Immature natural killer cell (primary cell): ENCODE measurements at places on chromosomes 3 and 15.

DNA sequence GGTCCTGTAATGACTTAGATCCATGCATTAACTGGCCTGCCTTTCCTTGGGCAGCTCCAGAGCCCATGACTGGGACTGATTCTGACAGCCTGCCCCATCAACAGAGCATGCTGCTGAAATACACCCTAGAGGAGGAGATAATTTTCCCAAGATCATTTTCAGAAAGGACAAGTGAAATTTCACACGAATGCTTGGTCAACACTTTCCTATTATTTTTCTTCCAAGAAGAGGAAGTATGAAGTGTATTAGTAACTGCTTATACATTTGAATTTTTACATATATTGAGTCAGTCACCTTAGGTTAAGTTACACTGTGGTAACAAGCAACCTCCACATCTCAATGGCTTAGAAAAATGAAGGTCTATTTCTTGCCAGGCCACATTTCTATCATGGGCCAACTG is 9.7 kb upstream of the NMNAT3 start:
- no peaks in the 10 kb centered on the region for H3K36me3 ChIP-seq
- no peak overlapping the region for H3K4me3 ChIP-seq
- peaks cover 7% of the 10 kb centered on the region for H3K27me3 ChIP-seq
- no peaks in the 10 kb centered on the region for H3K4me1 ChIP-seq

- no peak for DNase-seq
- H3K27ac ChIP-seq = no peak overlapping the region
- no peak overlapping the region for H3K4me3 ChIP-seq
- no peaks in the 10 kb centered on the region for H3K4me1 ChIP-seq
- no peaks in the 10 kb centered on the region for H3K36me3 ChIP-seq
Observed at GRCh38 chr15:76169018-76169417, 109.2 kb downstream of the TMEM266 start.

DNA sequence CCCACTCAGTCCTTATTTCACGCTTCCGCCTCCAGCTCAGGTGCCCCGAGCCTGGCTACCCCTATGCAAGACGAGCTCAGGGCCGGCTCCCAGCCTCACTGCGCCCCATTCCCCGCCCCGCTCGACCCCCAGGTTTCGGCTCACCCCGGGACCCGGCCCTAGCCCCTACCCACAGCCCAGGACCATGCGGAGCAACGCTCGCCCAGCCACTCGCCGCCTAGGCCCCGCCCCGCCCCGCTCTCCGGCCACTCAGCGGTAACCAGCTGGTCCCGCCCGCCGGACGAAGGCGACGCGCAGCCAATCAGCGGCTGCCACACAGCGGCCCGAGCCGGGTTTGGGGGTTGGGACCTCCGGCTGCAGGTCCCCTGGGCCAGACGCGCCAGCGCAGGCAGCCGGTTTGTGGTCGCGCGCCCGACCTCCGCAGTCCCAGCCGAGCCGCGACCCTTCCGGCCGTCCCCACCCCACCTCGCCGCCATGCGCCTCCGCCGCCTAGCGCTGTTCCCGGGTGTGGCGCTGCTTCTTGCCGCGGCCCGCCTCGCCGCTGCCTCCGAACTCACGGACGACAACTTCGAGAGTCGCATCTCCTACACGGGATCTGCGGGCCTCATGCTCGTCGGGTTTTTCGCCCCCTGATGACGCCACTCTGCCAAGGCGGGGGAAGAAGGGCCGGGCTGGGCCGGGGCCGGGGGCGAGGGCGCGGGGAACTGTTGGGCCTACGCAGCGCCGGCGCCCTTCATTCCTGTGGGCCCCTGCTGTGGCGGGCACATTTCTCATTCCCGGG is at the start of gene CATSPER2:
CATSPER2 (minus strand) TSS at position 196 of the 781 bp plus-strand sequence. CDS start 783 bp downstream, outside the sequence.
- peaks cover 17% of the 10 kb centered on the region for H3K36me3 ChIP-seq
- H3K4me1 ChIP-seq = no peaks in the 10 kb centered on the region
- no peak within 1 kb of the TSS for H3K27ac ChIP-seq

DNA sequence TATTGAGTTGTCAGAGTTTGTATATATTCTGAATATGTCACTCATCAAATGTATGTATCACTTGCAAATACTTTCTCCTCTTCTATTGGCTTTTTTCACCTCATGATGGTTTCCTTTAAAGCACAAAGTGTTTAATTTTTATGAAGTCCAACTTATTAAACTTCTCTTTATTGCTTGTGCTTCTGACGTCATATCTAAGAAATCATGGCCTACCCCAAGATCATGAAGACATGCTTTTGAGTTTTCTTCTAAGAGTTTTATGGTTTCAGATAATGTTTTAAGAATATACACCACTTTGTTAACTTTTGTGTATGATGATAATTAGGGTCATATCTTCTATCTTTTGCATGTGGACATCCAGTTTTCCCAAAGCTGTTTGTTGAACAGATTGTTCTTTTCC is 417.2 kb upstream of the ATP10A start:
- H3K36me3 ChIP-seq = no peaks in the 10 kb centered on the region
- no peak for DNase-seq
- H3K27ac ChIP-seq = no peak overlapping the region

- DNase-seq = no peak
- no peak overlapping the region for H3K27ac ChIP-seq
- H3K4me3 ChIP-seq = no peak overlapping the region
- no peaks in the 10 kb centered on the region for H3K27me3 ChIP-seq
Observed at GRCh38 chr3:173138026-173138425, 3.0 kb downstream of the SPATA16 start.

DNA sequence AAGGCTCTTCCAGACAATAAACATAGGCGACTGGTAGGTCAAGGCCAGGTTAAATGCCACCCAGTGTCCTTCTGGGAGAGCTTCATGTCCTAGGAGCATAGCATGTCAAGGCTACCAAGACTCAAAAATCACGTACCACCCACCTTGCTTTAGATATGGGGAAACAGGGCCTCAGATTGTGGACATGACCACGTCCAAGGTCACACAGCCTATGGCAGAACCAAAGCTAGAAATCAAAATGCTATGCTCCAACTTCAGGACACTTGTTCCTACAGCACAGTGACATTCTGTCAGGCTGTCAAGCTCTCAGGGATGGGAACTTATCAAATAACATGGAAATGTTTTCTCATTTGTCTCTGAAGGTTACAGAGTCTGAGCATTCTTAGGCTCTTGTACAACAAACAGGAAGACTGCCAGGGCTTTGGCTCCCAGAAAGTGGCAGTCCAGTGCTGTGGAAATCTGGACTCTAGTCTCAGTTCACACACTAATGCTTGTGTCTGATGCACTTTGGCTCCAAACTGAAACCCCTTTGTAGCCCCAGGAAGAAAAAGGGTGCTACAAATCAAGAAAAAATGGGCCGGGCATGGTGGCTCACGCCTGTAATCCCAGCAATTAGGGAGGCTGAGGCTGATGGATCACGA is 170.4 kb upstream of the LPP start:
- H3K36me3 ChIP-seq = no peaks in the 10 kb centered on the region
- no peak overlapping the region for H3K4me3 ChIP-seq
- H3K27me3 ChIP-seq = peaks cover 3% of the 10 kb centered on the region

DNA sequence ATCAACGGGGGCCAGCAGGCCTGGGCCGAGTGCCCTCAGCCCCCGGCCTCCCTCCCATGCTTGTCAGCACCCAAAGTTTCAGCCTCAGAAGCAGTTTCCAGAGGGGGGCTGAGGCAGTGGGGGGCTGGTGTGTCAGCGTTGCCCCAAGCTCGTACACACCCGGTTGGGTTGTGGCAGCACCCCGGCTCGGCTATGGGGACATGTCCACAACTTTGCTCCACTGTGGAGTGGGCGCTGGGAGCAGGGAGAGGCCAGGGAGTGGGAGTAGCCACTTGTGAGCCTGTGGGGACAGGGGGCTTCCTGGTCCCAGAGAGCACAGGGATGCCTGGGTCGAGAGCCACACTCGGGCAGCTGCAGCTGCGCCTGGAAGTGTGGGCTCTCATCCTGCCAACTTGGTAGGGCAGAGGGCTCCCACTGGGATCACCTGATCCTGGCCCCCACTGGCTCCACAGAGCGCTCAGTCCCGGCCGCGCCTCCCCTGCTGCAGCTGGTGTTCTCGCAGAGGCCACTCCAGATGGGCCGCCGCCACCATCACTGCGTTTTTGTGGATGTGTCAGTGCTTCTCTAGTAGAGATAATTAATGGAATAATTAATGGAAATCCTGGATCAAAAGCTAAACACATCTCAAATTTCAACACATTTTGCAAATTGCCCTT is 75.1 kb downstream of the NR1D2 start:
- no peak for DNase-seq
- H3K27me3 ChIP-seq = peaks cover 8% of the 10 kb centered on the region
- H3K4me1 ChIP-seq = no peaks in the 10 kb centered on the region
- H3K36me3 ChIP-seq = no peaks in the 10 kb centered on the region
- H3K27ac ChIP-seq = no peak overlapping the region

DNA sequence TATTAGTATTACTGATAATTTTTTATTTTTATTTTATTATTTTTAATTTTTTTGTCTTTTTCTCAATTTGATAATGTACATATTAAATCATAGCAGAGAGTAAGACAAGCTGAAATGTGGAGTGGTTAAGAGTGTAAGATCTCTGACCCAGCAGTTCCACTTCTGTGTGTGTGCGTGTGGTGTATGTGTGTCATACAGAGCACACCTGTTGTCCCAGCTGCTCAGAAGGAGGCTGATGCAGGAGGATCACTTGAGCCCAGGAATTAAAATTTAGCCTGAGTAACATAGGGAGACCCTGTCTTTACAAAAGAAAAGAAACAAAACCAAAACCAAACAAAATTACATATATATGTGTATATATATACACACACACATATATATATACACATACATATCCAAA is 1.4 kb upstream of the CIDEC start:
- H3K4me3 ChIP-seq = no peak overlapping the region
- DNase-seq = no peak
- peaks cover 5% of the 10 kb centered on the region for H3K27me3 ChIP-seq
- no peaks in the 10 kb centered on the region for H3K36me3 ChIP-seq
- H3K4me1 ChIP-seq = no peaks in the 10 kb centered on the region

DNA sequence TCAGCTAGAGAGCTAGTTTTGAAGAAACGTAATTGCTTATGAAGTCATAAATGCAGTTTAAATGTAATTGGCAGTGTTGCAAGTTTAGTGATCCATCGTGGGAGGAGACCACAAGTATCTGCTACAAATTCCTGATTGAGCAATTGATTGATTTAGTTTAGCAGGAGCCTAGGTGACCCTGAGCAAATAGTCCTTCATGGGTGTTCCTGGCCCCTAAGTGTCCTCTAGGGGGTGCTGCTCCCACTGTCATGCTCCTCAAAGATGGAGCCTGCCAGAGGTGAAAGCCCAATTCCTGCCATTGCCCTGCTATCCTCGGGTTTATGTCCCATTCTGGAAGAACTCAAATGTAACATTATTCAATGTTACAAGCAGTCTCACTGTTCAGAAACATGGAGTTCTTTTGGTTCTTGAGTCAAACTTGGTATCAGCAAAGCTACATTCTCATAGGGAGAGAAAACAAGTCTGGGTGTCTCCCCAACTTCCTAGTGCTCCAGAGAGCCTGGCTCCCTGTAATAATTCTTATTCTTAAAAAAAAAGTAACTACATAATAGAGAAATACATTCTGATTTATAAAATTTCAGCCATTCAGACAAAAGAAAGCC is 29.8 kb upstream of the SENP5 start:
- H3K4me3 ChIP-seq = no peak overlapping the region
- H3K27me3 ChIP-seq = no peaks in the 10 kb centered on the region
- no peak overlapping the region for H3K27ac ChIP-seq
- H3K36me3 ChIP-seq = no peaks in the 10 kb centered on the region

- H3K27me3 ChIP-seq = no peaks in the 10 kb centered on the region
- no peak overlapping the region for H3K27ac ChIP-seq
- no peaks in the 10 kb centered on the region for H3K36me3 ChIP-seq
- H3K4me3 ChIP-seq = no peak overlapping the region
- no peak for DNase-seq
- no peaks in the 10 kb centered on the region for H3K4me1 ChIP-seq
Observed at GRCh38 chr3:77370413-77370812, 330.5 kb downstream of the ROBO2 start.

DNA sequence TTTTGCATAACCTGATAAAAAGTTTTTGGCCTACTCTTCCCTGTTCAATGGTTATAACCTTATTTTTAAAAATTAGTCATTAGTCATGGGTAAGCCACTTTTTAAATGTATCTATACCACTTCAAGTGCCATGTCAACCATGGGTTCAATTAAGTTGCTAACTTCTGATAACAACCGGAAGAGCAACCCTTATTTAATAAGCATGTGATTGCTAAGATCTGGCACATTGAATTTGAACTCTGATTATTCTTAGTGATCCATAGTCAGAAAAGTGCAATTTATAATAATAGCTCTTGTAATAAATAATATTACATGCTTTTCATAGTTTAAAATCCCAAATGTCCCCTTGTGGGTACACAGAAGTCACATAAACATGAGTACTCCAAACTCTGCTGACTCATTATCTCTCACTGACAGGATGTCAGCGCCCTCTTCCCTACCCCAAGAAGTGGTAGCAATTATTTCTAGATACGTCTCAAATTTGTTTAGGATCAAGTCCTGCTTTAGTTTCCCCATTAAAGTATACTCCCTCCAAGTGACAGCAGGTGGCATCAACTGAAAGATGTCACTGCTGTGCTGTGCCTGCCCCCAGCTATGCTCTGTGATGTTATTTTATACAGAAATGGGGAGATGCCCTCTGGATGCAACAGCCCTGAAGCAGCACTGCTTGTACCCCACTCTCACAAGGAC is 18.6 kb downstream of the SAMD7 start:
- no peak overlapping the region for H3K27ac ChIP-seq
- H3K36me3 ChIP-seq = no peaks in the 10 kb centered on the region
- H3K4me3 ChIP-seq = no peak overlapping the region
- DNase-seq = no peak
- no peaks in the 10 kb centered on the region for H3K4me1 ChIP-seq
- H3K27me3 ChIP-seq = peaks cover 4% of the 10 kb centered on the region
